ENCODE measurements at places on chromosomes 5 and 9.

GRCh38 chr5:171849585-171850323 lies 64.1 kb downstream of the SMIM23 start:
- no peak for DNase-seq

GRCh38 chr5:67467110-67467509 lies 270.5 kb upstream of the CD180 start:
- DNase-seq: no peak

GRCh38 chr5:74404574-74405508 lies 235.7 kb downstream of the ENC1 start:
- DNase-seq: no peak

GRCh38 chr5:39224196-39224761 lies 4.9 kb upstream of the FYB1 start:
- DNase-seq: no peak

DNA sequence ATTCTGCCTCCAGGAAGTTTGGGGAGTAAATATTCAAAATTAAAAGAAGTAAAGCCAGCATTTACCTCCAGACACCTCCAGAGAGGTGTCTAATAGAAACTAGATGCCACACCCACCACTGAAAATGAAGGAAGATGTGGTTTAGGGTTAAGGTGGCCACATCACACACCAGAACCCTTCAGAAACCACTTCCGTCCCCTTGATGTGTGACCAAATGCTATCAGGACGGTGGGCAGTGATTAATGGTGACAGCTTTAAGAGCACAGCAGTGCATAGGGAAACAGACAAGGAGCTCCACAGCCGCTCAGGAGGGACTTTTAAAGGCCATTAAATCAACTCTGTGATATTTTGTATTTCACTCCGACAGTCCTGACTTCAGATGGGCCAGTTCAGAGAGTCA lies 295.2 kb downstream of the BRINP1 start:
- DNase-seq: no peak

- DNase-seq: peak; percentile 24
Observed at GRCh38 chr5:109865637-109866036, 175.9 kb downstream of the MAN2A1 start.

All from HTR-8/SVneo (cell line).